Activated T-helper 1 cell treated with anti-CD3 and anti-CD28 coated beads, Interleukin-2, amount 50 U/mL, for 16 hours (primary cell): ENCODE measurements at places on chromosomes 3 and 15.

DNA sequence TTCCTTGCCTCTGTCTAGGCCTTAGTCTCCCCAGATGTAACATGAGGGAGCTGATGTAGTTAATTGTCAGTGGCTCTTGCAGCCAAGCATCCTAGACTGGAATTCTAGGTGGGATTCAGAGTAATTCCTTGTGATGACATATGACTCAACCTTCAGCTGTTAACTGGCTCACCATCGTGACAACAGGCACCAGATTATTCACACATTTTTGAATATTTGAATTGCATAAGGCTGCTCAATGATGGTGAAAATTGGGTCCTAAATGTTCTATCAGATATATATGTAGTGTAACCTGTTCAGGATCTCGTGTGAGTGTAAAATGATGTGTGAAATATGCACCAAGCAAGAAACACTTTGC lies 405.1 kb downstream of the LPP start:
- DNase-seq: no peak

DNA sequence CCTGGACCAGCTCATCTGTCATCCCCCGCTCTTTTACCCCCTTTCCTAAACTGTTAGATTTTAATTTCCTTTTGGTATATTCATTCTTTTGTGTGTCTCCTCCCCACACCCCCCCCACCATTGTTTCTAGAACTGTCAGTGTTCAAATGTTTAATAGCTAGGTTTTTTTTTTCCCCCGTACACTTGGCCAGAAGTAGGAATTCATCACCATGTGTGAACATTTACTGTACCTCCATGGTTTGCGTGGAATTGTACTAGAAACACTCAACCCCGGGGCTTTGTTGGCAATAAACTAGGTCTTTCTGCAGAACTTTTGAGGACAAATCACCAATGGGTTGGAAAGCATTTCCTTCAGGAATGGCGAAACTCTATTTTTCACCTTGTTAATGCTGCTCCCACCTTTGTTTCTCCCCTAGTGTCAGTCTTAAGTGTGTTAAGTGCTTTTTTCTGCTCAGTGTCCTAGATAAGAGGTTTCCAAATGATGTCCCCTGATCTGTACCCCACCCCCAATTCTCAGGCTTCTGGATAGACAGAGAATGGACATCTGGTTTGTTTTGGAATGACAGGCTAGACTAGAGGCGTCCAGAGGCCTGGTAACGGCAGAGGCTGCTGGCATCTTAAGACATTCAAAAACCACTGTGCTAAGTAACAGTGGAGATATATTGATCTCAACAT lies 76.8 kb downstream of the SMAD3 start:
- DNase-seq: no peak

DNA sequence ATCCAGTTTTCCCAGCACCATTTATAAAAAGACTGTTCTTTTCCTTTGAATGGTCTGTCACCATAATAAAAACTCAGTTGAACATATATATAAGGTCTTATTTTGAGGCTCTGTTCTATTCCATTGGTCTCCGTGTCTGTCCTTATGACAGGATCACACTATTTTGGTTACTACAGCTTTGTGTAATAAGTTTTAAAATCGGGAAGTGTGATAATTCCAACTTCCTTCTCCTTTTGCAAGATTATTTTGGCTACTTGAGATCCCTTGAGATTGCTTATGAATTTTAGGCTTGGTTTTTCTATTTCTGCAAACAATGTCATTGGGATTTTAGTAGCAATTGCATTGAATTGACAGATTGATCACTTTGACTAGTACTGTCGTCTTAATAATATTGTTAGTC lies 35.7 kb downstream of the SACM1L start:
- no peak for DNase-seq

- no peak for DNase-seq
Observed at GRCh38 chr15:69656271-69657030, 203.8 kb downstream of the RPLP1 start.

GRCh38 chr3:172258624-172259023 lies 189.6 kb downstream of the GHSR start:
- DNase-seq: no peak

GRCh38 chr15:35362195-35362829 lies 183.7 kb downstream of the DPH6 start:
- no peak for DNase-seq

- DNase-seq: no peak
Observed at GRCh38 chr3:110881069-110881468, 190.5 kb upstream of the NECTIN3 start.

DNA sequence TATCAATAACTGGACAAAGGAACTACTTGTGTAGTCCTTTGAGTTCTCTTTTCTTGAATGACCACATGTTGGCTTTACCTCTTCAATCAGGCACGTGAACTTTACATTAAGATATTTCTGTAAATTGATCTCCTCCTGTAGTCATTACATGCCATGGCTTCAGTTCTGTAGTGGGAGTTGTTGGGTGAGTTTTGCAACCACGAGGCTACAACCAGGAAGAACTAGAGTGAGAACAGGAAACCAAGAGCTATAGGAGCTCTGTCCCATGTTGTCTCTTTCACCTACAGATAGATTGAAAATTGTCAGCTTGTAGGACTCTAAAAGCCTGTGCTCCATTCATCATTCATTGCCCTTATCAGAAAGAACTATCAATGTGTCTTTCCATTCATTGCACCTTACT lies 2.0 kb downstream of the RSRC1 start:
- DNase-seq: no peak

GRCh38 chr15:48084759-48085590 lies 35.8 kb upstream of the SLC24A5 start:
- DNase-seq: no peak

DNA sequence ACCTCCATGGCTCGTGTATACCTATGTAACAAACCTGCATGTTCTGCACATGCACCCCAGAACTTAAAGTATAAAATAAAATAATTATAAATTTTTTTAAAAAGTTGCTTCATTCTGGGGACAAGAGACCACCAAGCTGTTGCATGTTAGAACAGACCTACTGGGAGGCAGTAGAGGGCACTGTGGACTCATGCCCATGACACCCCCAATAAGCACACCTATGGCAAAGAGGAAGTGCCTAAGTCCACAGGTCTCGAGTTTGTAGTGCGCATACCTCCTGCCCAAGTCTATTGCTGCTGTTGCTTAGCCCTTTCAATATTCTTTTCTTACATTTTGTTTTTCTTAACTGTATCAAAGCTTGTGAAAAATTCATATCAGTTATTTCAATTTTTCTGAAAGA lies 267.9 kb upstream of the THBS1 start:
- DNase-seq: no peak

DNA sequence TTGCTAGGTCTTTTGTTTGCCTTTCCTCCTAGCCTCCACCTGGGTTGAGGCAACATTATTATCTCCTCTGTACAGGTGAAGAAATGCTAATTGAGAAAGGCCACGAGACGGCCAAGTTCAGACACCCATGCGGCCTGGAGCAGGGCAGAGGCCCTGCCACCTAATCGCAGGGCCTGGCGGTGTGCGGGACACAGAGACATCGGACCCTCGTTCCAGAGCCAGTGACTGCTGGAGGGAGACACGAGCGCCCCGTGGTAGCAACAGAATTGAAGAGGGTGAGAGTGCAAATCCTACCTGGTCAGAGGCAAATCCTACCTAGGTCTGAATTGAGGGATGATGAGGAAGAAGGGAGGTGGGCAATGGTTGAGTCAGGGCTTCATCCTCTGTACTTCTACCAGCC lies 113.8 kb upstream of the MEF2A start:
- DNase-seq: no peak

- DNase-seq: no peak
Observed at GRCh38 chr3:112114576-112115160, 18.4 kb downstream of the GCSAM start.

- no peak for DNase-seq
Observed at GRCh38 chr15:47688573-47689086, 28.7 kb upstream of the SEMA6D start.

DNA sequence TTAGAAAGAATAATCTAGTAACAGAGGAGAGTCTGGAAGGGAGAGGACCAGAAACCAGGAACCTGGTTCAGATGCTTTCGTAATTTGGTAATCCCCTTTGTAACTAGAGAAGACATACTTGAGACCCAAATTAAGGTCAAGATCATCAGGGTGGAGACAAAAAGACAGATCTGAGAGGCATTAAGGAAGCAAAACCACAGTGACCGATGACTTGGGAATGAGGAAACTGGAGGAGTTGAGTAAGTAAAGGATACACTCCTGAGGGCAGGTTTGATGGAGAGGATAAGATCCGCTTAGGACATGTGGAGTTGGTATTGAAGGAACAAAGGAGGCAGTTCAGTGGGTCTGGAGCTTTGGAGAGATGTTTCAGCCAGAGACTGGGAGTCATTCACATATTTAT lies 23.6 kb upstream of the BCL2A1 start:
- no peak for DNase-seq

- no peak for DNase-seq
Observed at GRCh38 chr3:8529181-8529637, 27.6 kb downstream of the LMCD1 start.

- DNase-seq: no peak
Observed at GRCh38 chr3:65809641-65810150, 229.0 kb downstream of the MAGI1 start.

GRCh38 chr15:101528917-101529299 lies 39.4 kb upstream of the PCSK6 start:
- DNase-seq: no peak

GRCh38 chr3:71086777-71087142 lies 496.8 kb downstream of the FOXP1 start:
- no peak for DNase-seq

- DNase-seq: no peak
Observed at GRCh38 chr3:78497021-78497420, 1270.8 kb downstream of the ROBO1 start.

GRCh38 chr15:31901501-31901900 lies 128.8 kb upstream of the CHRNA7 start:
- DNase-seq: no peak

DNA sequence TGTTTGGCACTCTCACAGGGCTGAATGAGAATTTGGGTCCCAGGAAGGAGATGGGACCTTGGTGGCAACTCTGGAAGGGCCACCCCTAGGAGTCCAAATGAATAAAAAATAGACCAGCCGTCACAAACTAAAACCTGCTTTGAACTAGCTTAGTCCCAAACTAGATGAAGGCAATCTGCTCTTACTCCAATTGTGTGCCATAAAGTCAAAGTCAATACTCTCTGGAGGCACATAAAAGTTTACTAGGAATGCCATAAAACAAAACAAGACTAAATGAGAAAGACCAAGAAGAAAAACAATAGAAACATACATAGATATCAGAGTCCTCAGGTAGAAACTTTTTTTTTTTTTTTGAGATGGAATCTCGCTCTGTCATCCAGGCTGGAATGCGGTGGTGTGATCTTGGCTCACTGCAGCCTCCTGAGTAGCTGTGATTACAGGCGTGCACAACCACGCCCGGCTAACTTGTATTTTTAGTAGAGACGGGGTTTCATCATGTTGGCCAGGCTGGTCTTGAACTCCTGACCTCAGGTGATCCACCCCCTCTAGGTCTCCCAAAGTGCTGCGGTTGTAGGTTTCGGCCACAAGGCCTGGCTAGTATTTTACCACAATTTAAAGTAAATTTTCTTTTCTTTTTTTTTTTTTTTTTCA lies 8.1 kb downstream of the GOLGA6L2 start:
- no peak for DNase-seq

DNA sequence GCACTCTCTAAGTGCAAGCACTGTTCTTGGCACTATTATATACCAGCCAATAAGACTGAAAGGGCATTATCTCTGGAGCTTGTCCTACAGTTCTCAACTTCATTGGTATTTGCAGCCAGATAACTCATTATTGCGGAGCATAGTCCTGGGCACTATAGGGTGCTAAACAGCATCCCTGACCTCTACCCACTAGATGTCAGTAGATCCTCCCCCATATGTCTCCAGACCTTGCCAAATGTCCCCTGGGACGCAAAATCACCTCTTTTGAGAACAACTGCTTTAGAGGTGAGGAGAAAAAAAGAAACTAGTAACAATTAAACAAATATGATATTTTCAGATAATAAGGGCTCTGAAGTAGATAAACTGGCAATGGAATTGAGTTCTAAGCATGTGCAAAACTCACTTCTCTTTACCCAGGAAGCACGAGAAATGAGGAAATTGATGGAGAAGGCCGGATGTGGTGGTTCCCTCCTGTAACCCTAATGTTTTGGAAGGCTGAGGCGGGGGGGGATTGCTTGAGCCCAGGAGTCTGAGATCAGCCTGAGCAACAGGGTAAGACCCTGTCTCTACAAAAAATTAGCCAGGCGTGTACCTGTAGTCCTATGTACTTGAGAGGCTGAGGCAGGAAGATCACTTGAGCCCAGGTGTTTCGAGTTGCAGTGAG lies 61.4 kb downstream of the FRMD4B start:
- no peak for DNase-seq

DNA sequence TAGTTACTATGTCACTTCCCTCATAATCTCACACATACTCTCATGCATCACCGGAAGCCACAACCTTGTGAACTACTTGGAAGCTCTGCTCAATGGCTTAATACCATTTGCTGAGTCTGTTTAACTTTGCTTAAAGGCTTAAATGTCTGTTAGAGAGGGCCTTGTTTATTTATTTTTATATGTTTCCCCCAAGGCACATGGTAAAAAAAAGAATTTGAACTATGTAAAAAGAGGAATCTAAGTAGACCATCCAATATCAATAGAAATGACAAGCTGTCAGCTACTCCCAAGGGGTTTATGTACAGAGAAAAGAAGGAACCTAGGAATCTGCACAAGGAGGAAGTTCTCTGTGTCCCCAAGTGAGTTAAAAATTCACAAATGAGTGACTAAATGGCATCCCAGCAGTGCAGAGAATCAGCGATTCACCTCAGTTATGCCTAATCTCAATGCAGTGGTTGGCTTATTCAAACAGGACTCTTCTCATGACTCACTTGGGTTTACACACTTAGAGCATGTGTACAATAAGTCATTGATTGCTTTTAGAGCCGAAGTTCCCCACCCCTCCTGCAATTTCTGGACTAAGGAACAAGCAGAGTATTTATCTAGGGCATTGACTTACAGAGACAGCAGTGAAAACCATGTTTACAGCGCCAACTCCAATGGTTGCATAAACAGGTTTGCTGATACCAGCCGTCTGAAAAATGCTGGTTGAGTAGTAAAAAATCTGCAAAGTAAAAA lies 24.4 kb downstream of the SLC2A2 start:
- DNase-seq: no peak
